ENCODE measurements at places on chromosomes 4 and X.

DNA sequence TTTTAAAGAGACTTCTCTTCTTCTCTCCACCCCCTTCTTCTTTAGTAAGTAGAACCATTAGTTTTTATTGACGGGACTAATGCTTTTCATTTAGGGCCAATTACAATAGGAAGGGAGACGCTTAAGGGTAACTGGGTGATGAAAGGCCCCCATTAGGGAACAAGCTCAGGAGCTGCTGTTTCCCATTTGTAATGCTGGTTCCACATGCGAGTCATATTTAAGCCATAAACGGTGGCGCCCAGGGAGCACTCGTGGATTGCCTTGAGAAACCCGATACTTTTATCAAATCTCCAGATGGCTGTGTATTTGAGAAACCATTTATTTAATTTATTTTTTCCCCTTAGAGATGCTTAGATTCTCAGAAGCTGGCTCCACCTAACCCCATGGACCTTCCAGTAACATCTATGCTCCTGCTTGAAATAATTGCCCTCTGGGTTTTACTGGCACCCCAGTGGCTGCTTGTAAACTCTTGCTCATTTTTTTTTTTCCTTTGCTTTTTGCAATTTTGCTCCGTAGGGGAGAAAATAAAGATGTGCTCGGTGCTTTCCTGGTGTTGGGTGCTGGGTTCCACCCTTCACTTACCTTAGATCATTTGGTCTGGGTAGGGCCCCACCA is 124.2 kb upstream of the MSX1 start:
- no peak for DNase-seq

GRCh38 chr4:66091786-66092185 is 421.5 kb upstream of the EPHA5 start:
- no peak for DNase-seq

GRCh38 chrX:148530464-148531077 is 30.2 kb downstream of the AFF2 start:
- DNase-seq: peak; percentile 8

GRCh38 chr4:17436750-17437090 is 75.2 kb downstream of the QDPR start:
- no peak for DNase-seq

GRCh38 chr4:92265021-92265420 is 38.7 kb upstream of the GRID2 start:
- no peak for DNase-seq

- no peak for DNase-seq
Observed at GRCh38 chr4:5804656-5805055, 88.2 kb downstream of the CRMP1 start.

DNA sequence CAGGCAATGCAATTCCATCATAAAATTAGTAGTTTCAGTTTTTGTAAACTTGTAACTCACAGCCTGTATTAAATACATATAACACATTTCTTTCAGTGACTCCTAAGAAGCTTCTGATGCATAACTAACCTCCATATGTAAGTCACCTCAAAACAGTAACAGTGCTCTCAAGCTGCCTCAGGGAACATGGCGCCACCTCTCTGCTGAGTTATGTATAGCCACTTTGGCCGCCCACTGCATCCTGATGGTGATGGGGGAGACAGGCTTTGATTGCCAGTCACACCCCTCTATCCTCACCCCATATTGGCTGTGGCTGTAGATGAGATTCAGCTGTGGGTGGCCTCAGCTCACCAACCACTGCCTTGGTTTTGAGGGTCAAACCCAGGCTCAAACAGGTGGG is 54.3 kb downstream of the LRBA start:
- DNase-seq: peak; percentile 53

DNA sequence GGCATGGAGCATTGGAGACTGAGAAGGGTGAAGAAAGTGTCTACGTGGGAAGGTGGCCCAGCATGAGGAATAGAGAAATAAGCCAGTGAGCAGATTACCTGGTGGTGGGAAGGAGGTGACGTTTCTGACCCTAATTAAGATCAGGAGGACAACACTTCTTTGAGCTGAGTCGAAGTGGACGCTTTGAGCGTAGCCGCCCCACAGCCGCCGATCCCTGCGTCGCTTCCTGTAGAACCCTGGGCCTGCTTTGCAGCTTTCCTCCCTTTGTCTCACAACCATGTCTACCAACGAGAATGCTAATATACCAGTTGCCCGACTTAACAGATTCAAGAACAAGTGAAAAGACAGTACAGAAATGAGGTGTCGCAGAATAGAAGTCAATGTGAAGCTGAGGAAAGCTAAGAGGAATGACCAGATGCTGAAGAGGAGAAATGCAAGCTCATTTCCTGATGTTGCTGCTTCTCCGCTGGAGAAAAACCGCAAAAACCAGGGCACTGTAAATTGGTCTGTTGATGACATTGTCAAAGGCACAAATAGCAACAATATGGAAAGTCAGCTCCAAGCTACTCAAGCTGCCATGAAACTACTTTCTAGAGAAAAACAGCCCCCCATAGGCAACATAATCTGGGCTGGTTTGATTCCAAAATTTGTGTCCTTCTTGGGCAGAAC is 6.4 kb upstream of the ANTXR2 start:
- DNase-seq: no peak

DNA sequence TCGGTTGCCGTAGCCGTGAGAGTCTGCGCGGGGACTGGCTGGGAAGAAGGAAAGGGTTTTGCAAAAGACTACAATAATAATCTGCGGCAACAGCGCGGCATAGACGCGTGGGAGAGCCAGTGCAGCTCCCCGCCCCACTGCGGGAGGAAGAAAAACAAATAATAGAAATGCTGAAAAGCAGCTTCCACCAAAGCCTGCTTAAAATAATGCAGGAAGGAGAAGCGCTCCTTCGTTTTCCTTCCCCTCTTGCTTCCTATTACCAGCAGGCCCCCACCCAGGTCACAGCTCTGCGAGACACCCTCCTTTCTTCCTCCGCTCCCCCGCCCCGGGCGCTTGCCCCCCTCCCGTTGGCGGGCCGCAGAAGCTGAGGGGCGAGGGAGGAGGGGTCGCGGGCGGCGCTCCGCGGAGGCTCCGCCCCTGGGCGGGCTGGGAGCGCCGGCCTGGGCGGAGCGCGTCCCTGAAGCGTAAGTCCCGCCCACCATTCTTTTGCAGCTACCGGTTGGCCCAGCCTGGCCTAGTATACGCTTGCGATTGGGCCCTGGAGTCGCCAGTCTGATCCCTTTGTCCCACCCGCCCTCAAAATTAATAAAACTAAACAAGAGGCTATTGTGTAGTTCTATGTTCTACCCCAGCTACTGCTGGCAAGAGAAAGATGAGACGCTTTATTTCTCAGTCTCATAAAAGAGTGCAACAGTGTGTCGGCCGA is 636 bp upstream of the AMOT start:
- DNase-seq: peak; percentile 85

- no peak for DNase-seq
Observed at GRCh38 chr4:99893839-99894160, 427 bp downstream of the LAMTOR3 start.

DNA sequence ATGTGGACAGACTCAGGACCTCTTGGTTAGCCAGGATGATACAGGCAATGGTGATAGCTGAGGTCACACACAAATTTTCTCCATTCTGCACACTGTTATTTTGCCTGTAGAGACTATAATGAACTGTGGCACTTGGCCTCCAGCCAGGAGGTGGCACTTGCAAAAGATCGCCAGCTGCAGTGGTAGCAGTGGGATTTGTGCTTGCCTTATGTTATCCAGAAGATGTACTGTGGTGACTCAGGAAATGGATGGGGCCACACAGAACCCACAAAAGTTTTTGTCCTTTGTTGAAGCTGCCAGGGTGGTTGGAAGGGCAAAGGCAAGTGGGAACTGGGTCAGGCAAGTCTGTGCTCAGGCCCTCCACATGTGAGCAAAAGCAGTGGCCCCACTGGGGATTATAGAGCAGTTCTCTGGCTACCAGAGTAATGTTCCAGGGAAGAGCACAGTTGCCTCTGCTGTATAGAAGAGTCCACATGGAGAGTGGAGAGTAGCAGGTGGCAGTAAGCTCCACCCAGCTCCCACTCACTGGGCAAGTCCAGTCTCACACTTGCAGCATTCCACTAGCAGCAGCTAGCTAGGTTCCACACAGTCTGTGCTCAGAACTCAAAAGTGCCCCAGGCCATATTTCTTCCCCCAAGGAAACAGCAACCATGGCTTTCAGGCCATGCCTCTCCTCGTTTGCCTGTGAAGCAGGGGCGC is 5.9 kb upstream of the C4orf17 start:
- no peak for DNase-seq

- DNase-seq: peak; percentile 77
Observed at GRCh38 chr4:124711471-124712371, 811 bp downstream of the ANKRD50 start.

DNA sequence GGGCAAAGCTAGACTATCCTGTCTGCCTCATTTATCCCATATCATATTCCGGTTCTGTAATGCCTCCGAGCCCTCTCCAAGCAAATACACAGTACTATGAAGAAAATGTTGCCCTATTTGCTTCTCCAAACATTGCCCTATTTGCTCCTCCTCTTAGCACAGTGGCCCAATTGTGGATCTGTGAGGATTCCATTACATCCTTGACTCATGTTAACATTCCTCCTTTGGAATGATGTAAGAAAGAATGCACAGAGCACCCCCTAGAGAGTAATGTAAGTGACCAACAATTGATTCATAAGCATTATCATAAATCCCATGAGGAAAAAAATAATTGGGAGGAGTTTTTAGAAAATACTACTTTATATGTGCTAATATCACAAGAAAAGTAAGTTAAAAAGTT is 11.3 kb upstream of the BTC start:
- DNase-seq: peak; percentile 10

Measured in Calu3 (cell line).